ENCODE measurements at places on chromosomes 6 and 20.

DNA sequence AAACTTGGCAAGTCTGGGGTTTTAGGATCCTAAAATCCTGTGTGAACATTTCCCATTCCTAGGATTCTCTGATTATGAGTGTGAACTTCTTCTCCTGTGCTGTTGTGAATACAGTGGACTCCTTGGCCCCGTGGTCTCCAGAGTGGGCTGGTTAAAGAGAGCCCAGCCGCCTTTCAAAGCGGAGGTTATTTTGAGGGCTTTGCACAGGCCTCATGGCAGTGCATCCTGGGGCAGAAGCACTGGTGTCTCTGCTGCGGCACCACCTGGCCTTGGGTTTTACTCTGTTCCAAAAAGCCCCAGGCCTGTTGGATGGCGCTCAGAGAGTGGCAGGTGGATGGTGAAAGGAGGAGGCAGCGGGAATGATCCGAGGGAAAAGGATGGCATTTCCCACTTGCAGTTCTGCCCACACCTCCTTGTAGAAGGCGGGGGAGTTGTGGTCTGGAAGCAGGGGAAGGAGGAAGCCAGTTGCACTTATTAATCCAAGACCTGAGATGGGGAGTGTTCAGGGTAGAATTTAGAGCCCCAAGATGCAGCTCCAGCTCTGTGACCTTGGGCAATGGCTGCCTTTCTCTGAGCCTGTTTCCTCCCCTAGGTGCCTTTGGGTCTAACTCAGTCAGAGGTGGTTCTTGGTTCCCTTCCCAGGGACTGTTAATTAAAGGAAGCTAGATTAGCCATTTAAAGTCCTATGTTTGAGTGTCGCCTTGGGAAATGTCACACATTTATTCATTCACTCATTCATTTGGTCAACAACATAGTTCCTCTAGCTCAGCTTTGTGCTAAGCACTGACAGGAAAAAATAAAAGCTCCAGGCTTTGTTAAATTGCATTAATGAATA lies 22.4 kb downstream of the MMP24 start:
- no peak for DNase-seq

DNA sequence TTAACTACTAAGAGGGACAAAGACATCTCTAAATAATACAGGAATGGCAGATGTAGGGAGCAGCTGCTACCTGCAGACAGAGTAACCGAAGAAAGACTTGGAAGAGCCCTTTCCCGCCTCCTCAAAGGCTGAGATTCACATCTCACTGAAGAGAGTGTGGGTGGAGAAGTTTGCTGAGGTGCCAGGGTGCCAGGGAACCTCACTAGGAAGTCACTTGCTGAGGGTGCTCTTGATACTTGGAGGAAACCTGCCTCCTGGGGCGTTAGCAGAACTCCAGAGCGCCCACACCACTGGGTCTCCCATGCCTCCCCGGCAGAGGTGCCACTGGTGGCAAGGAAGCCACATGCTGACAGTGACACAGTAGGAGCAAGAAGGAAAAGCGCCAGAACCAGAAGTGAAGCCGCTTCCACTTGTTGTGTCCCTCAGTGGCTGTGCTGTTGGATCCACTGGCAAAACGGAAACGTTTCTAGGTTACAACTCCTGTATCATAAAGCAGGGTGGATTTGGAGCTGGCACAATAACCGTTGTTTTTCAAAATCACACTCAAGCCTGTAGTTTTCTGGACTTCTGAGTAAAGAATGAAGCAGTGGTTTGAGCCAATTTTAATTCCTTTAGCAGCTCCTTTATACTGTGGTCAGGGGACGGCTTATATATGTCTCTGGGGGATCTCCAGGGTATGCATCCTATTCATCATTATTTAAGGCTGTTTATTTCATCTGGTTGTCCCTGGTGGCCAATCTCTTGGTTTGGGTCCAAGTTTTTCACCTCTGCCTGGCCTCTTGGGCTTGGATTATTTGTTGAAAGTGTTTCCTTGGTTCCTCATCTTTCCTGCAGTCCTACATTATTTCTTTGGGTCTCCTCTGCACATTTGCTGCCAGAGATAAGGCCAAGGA lies 64.5 kb downstream of the CDC5L start:
- DNase-seq: peak; percentile 37

- no peak for DNase-seq
Observed at GRCh38 chr6:3211681-3212080, 15.8 kb downstream of the TUBB2B start.

GRCh38 chr20:44931911-44932310 lies 22.1 kb downstream of the PABPC1L start:
- no peak for DNase-seq

DNA sequence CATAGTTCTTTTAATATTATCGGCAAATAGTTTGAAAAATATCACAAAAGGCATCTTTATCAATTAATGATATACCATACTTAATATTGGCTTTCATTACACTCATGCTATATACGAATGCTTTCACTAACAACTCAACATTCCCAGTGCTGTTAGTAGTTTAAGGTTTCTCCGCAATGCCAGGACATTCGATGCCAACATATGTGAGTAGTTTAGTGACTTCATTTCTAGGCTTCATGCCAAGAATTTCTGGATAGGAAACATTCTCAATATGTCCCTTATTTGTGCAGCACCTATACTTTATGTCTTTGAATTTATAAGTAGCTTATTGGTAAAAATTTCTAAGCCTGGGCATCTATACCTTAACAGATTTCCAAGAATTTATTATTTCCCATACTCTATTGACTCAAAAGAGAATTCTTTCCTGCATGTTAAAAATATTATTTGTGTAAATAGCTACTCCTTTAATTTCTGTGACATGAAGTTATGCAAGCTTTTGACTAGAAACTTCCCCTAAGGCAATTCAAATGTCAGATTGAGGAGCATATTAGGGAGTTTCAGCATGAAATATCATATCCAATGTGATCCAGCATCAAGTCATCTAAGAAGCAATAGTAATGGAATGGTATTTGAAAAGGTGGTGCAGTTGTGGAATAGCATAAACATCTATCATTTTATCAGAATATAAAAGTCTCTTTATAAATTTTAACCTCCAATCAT lies 236.0 kb upstream of the STXBP5 start:
- DNase-seq: peak; percentile 63

GRCh38 chr6:12967686-12968085 lies 251.1 kb downstream of the PHACTR1 start:
- DNase-seq: no peak

DNA sequence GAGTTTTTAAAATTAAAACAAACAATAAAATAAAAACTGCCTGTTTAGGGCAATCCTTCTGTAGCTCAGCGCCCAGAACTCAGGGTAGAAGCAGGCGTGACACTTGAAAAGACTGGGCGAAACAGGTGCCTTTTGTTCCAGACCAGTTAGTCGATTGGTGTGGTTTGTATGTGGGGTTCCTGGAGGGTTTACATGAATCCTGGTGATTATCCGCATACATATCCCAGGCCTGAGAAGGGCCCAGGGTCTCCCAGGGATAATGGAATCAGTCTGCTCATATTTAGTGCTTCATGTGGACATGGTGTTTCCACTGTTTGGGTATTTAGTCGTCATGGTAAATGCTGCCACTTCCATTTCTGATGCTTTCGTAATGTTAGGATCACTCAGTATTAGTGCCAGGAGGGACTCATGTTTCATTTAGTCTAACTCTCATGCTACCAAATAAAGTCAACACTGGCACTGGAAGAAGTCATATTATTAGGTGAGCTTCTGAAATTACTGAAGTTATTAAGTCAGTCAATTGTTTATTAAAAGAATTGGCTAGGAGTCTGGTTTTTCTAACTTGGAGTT lies 116.5 kb downstream of the SAMD5 start:
- DNase-seq: no peak

GRCh38 chr20:1926237-1926636 lies 31.0 kb downstream of the SIRPA start:
- no peak for DNase-seq

GRCh38 chr20:48492015-48492714 lies 335.6 kb downstream of the PREX1 start:
- DNase-seq: no peak

DNA sequence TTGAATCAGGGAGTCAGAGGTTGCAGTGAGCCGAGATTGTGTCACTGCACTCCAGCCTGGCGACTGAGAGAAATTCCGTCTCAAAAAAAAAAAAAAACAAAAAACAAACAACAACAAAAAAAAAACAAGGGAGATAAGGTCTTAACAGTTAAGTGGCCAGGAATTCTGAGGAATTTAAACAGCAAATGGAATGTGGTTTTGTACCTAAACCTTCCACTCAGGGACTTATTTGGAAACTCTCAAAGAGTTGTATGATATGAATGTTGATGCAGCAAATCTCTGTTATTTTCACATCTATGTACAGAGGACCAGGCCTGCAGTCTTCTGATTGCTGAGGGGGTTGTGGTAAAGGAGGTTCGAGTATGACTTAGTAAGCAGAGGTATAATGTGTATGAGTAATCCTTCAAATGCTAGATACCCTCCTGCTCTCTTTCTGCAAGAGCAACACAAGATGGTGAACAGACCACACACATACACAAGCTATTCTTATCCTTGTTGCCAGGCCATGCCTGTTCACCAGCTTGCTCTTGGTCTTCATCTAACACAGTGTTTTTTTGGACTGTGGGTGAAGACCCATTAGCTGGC lies 174.9 kb upstream of the SCGN start:
- peak; percentile 62 for DNase-seq

- DNase-seq: no peak
Observed at GRCh38 chr6:130708338-130708737, 118.9 kb upstream of the SMLR1 start.

GRCh38 chr6:9405369-9405768 lies 970.0 kb upstream of the SLC35B3 start:
- peak; percentile 44 for DNase-seq

DNA sequence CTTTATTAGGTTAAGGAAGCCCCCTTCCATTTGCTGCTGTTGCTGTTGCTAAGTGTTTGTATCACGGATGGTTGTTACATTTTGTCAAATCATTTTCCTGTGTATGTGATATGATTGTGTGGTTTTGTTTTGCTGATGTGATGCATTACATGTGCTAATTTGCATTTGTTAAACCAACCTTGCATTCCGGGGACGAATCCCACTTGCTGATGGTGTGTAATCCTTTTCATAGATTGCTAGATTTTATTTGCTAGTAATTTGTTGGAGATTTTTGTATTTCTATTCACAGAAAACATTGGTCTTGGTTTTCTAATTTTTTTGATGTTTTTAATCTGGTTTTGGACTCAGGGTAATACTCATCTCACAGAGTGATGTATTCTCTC lies 167.8 kb downstream of the WDR27 start:
- no peak for DNase-seq

DNA sequence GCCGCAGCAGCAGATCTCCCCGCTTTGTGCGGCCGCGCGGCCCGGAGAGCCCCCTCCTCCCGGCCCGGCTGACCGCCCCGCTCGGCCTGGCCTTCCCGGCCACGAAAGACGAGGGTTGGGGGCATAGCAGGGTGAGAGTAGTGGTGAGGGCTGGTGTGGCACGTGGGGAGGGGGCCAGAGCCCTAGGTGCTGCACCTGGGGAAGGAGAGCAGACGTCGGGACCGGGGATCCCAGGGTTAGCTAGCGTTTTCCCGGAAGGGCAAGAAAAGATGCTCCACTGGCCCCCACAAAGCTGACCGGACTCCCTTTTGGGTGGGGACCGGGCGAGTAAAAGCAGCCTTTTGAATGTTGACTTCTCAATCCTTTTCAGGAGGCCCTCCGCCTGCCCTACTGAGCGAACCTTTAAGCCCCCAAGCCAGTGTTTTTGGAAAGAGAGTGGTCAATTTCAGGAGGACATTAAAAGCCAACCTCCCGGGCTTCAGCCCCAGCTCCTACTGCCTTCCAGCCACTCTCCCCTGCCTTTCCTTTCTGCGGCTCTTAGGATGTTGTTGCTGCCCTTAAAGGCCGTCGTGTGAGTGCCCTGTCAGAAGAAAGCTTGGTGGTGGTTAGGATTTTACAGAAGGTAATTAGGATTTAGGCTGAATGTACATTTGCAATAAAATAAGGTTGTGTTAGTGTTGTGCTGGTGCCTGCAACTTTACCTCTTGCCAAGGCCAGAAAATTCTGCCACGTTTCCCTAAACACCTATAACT lies 648 bp upstream of the BACH2 start:
- no peak for DNase-seq

- no peak for DNase-seq
Observed at GRCh38 chr6:14470671-14471070, 353.1 kb downstream of the CD83 start.

- DNase-seq: no peak
Observed at GRCh38 chr6:158808941-158809678, 10.1 kb downstream of the EZR start.

- peak; percentile 47 for DNase-seq
Observed at GRCh38 chr6:73652637-73653570, 888 bp downstream of the SLC17A5 start.

- DNase-seq: no peak
Observed at GRCh38 chr6:150145830-150146229, 3.0 kb downstream of the PPP1R14C start.

DNA sequence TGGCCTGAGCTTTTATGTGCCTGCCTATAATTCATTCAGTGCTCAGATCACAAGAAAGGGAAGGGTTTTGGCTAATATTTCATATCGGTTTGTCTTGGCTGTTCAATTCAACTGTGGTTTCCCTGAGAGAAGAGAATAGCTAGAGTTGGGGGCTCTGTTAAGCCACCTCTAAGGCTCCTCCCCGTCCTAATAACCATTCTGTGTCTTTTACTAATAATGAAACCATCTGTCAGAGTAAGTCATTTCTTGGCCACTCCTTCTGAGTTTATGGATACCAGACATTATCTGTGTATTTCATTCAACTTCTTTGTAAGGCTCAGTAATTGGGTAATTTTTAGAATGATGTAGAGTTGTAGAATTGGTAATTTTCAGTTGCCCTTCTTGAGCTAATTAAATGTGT lies 5.2 kb downstream of the STX11 start:
- DNase-seq: no peak

DNA sequence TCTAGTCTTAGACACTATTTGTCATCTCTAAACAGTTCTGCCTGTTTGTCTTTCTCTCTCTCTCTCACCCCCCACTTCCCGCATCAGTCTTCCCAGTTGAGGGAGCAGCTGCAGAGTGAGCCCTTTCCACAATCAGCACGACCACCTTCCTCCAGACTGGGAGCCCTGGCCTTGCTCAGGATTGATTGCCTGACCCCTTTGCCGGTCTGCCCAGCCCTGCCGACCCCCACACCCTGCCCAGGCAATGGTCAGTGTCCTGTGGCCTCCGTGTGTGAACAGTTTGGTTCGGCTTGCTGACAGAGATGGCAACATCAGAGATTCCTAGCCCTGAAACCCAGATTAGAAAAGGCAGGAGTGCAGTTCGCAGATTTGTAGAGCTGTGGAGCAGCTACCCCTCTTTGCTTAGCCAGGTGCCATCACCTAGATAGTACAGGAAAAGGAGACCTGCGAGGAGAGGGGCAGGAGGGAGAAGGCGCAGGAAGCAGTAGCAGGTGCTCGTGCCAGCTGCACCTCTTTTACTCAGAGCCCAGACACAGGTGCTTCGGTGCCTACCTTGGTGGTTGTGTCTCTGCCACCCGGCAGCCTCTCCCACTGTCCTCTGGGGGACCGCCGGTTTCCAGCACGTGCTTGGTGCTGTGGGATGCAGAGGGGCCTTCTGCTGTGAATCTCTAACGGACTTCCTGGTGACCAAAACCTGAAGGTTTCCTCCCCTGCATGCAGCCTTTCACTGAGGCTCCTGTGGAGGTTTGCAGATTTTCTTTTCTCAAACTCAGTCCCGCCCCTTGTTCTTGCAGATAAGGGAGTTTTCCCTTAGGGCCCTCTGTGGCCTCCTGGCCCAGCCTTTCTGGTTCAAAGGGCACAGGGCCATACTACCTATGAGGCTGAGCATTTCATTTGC lies 92.4 kb downstream of the SCML4 start:
- no peak for DNase-seq
